ENCODE measurements at places on chromosomes 1 and 21.

DNA sequence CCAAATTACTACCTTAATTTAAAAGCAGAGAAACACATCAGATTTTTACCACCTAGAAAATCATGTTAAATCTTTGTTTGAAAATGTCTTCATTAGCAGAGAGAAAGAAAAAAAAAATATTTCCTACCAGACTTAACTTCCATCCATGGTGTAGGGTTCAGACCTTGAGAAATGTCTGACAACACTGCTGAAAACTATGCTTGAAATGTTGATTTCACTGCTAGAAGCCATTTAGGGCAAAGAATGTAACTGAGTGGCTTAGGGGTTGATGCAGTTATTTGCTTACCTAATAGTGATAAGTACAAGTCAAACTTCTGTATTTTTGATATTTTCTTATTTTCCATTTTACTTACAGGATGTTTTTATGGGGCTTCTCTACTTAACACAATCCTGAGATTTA is 495.6 kb upstream of the NEGR1 start:
- DNase-seq, result no peak

DNA sequence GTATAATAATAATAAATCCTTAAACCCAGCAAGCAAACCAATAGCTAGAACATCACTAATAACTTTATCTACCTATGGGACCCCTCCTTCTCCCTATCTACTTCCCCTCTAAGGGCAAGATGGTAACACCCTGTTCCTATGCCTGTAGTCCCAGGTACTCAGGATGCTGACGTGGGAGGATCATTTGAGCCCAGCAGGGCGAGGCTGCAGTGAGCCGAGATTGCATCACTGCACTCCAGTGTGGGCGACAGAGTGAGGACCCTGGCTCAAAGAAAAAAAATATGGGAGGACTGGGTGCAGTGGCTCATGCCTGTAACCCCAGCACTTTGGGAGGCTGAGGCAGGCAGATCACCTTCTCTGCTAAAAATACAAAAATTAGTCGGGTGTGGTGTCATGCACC is 143.1 kb upstream of the SLC45A1 start:
- DNase-seq, result no peak

GRCh38 chr1:59138402-59138801 is 158.5 kb upstream of the FGGY start:
- DNase-seq, result no peak

- DNase-seq, result no peak
These were observed 386.6 kb downstream of the PTBP2 start for GRCh38 chr1:97108179-97108578.

DNA sequence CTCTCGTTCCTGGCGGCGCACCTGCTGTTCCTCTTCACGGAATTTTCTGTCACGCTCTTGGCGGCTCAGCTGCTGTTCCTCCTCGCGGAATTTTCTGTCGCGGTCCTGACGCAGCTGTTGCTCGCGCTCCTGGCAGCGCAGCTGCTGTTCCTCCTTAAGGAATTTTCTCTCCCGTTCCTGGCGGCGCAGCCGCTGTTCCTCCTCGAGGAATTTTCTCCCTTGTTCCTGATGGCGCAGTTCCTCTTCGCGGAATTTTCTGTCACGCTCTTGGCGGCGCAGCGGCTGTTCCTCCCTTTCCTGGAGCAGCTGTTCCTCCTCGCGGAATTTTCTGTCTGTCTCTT is 6.4 kb downstream of the TCHH start:
- no peak for DNase-seq

- peak; percentile 72 for DNase-seq
These were observed 25.3 kb downstream of the ADAM30 start for GRCh38 chr1:119870917-119871596.

DNA sequence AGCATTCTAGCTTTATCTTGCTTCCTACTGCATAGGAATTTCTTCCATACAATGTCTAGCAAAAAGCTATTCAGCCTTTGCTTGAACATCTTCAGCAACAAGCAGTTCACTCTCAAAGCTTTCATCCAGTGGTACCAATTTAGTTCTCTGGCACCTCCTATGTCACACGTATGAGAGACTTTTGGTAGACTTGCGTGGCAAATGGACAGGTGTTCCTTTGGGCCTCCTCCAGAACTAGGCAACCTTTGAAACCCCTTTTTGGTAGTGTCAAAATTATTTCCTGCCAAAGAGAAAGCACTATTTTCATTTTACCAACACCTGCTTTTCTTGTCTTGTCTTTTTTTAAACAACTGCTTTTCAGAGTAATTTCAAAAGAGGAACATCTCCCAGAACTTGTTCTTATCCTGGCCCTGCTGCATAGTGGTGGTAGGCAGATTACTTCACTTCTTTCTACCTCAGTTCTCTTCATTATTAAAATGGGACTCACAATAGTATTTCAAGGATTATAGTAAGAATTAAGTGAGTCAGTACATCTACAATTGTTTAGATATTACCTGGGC is 122.4 kb downstream of the MAST2 start:
- no peak for DNase-seq

- DNase-seq, result no peak
These were observed at the start of gene RPE65 for GRCh38 chr1:68449901-68450300. Gene RPE65 (minus strand): TSS chr1:68449954. CDS start chr1:68449905, 49 bp downstream.

GRCh38 chr1:24584171-24584647 is 28.3 kb downstream of the NCMAP start:
- DNase-seq, result no peak

- DNase-seq, result peak; percentile 34
These were observed 182.0 kb downstream of the PCP4 start for GRCh38 chr21:40049031-40049930.

DNA sequence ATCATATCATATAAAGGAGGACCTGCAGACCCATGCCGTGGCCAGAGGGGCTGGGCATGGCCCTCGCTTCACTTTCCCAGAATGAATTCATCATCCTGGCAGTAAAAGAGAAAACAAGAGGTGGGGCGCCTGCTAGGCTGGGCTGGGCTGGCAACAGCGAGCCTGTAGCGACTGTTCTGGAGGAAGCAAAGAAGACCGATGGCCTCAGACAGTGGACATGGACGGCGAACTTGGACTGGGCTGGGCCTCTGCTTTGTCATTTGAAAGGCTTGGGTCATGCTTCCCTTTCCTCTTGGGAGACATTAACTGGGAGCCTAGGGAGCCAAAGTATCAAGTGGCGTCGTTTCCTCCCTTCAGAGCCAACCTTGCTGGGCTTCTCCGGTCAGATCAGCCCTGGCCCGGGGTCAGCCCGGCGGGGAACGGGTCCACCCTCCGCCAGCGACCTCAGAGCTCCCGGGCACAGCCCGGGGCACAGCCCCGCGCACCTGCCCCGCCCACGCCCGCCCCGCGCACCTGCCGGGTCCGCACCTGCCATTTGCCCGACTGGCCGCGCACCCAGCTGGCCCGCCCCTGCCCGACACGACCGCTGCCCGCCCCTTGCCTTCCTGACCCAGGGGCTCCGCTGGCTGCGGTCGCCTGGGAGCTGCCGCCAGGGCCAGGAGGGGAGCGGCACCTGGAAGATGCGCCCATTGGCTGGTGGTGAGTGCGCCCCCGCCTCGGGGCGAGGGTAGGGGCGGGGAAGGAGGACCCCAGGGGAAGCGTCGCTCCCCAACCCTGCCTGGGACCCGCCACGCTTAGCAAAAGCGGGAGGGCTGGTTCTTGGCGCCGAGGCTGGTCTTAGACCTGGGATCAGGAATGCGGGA is at the start of gene FAM3B:
Gene FAM3B, plus strand, starts transcription at position 602 of the 863 bp plus-strand sequence. Its CDS starts 79 bp downstream, at position 681.
- DNase-seq, result no peak

DNA sequence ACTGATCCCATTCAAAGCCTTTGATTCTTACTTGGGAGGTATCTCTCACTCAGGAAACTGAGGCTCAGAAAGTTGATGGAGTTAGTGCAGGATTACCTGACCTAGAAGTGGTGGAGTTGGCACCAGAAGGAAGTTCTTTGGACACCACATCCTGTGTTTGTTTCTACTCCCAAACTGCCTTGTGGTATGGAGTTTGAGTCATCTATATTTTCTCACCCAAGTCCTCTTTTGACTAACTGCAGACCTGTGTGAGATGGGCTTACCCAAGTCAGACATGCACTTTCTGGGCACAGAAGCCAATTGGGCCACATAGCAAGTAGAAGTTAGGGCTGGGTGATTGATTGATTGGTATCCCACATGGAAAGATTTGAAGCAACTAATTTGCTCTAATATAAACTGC is 36.1 kb downstream of the FGGY start:
- no peak for DNase-seq

- no peak for DNase-seq
These were observed 583.0 kb upstream of the PKN2 start for GRCh38 chr1:88101041-88101440.

- DNase-seq, result no peak
These were observed 40.3 kb downstream of the PROX1 start for GRCh38 chr1:214028095-214028494.

DNA sequence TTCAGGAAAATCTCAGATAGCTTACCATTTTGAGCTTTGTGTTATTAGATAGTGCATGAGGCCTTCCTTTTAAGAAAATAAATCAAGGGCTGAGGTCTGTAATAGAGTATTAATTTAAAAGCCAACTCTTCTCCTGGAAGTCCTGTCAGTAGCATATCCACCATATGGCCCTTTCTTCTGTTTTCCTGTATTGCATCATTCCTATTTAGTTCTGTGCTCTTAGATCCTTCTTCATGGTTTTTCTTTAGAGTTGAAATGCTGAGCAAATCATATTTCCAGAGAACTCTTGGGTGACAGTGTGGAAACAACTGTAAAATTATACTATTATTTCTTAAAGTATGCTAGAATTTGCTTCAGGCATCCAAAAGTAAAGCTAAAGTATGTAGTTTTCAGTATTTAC is 91.7 kb downstream of the TTC3 start:
- no peak for DNase-seq

DNA sequence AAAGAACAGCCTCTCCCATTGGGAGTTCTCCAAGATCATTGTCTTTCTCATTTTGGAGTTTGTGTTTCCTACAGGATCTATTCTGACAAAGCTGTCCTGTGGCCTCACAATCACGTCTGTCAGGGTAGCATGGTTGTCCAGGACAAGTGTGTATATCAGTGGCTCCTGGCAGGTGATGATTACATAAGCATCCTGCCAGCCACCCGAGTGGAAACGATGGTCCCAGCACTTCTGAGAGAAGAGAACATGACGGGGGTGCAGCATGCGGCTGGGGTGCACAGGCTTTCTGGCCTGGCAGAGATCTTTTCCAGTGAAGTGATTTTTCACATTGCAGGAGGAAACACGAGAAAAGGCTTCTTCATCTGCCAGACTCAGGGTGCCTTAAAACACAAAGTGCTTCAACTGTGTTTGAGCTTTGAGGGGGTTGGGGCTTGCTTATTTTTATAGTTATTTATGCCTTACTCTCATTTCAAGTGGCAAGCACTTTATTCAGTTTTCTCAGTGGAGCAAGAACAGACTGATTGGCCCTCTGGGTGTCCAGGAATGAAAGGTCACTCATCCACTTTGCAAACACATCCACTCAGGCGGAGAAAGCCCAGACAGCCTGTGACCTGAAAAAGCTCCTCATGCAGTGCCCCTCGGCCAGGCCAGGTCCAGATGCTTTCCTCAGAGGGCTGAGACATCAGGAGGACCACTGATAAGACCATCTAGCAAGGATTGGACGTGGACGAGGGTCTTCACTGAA is 186.0 kb downstream of the DUSP10 start:
- DNase-seq, result no peak

DNA sequence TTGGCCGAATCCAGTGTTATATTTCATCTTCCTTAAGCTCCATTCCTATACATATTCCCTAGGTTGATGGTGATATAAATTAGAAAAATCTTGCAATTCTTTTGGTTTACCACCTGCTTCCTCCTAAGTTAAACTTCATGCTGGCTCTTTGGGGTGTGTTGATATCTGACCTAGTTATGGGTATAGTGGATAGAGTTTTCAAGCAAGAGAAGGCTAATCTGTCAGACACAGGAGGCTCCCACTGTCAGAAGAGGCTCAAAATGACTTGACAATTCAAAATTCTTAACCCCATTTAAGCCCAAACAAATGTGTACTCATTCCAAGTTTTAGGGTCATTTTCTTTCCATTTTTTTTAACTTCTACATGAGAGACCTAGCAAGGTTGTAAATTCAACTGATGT is 8.5 kb upstream of the SLC35D1 start:
- DNase-seq, result no peak

GRCh38 chr21:36080386-36080785 is 10.6 kb downstream of the CBR1 start:
- peak; percentile 47 for DNase-seq

GRCh38 chr1:56432166-56432971 is 147.0 kb downstream of the PLPP3 start:
- no peak for DNase-seq

- no peak for DNase-seq
These were observed 14.3 kb downstream of the PROK1 start for GRCh38 chr1:110465038-110465813.

DNA sequence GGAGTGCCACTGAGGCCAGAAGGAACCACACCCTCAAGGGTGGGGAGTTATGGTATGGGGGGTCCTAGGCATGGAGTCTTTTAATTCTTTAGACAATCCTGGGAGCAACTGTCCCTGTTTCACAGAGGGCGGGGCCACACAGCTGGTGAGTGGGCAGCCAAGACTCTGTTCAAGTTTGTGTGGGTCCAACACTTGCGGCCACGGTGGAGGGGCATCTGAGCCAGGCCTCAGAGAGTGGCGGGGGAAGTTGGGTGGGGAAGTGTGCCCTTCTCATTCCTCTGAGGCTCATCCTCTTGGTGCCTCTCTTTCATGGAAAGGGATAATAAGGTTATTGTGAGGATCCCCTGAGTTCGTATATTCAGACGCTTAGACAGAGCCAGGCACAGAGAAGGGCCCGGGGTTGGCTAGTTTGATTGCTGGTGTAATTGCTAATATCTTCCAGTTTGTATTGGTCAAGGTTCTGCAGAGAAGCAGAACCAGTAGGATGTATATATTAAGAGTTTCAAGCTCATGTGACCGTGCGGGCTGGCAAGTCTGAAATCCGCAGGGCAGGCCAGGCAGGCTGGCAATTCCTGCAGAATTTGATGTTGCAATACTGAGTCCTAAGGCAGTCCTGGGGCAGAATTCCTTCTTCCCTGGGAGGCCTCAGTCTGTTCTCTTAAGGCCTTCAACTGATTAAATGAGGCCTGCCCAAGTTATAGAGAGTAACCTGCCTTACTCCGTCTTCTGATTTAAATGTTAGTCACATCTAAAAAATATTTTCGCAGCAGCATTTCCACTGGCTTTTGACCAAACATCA is 15.9 kb downstream of the PCSK9 start:
- no peak for DNase-seq

GRCh38 chr1:82399093-82399492 is 598.4 kb downstream of the ADGRL2 start:
- DNase-seq, result no peak

GRCh38 chr1:7842517-7842916 is 10.3 kb downstream of the UTS2 start:
- no peak for DNase-seq

GRCh38 chr21:33817663-33818451 is 97.7 kb downstream of the ATP5PO start:
- DNase-seq, result no peak

- DNase-seq, result no peak
These were observed 4.3 kb upstream of the OR10X1 start for GRCh38 chr1:158583962-158584361.

GRCh38 chr1:11483581-11484320 is 4.8 kb downstream of the DISP3 start:
- DNase-seq, result no peak

DNA sequence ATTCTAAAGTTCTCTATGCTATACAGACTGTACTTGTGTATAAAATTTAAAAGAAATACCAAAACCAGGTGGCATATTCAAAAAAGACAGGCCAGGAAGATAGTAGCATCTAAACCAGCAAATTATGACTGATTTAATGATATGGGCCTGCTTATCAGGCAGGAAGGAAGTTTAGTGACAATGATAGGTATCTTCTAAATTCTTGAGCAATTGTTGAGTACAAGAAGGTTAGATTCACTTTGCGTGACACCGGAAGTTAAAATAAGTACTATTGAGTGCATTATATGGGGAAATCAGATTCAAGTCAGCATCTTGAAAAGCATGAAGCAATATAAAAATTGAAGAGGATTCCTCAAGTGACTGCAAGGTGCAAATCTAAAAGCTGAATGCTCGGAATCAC is 186.8 kb upstream of the RGS18 start:
- no peak for DNase-seq

All from RWPE1 (cell line).